ENCODE measurements at places on chromosomes 2 and 18. TPM values are rescaled to one million over a fixed set of nuclear protein-coding genes. Genes with fewer than 3 reads are reported as not detected.

The MROH2A gene
- 0.22 TPM for total RNA-seq

The GRHL1 gene
- total RNA-seq, result 1.5 TPM

The DYSF gene
- 0.75 TPM for total RNA-seq

The MEP1B gene
- 0.05 TPM for total RNA-seq
